ENCODE measurements at places on chromosomes 12 and 14.

GRCh38 chr12:99436584-99436983, 211.0 kb upstream of the GARIN6 start:
- no peak for DNase-seq

- DNase-seq: peak; percentile 50
Measured at GRCh38 chr12:9333161-9333560, 125.0 kb upstream of the PZP start.

- no peak for DNase-seq
Measured at GRCh38 chr12:47087088-47087688, 7.4 kb upstream of the AMIGO2 start.

GRCh38 chr12:56645201-56645716, 525 bp downstream of the ATP5F1B start:
- DNase-seq: no peak

GRCh38 chr14:22319526-22320361, 269.3 kb downstream of the DAD1 start:
- DNase-seq: no peak
